Amniotic epithelial cell (primary cell): ENCODE measurements at places on chromosomes 5 and 9.
A peak's percentile ranks its signal among the peaks of the same experiment; 100 is the strongest.

GRCh38 chr5:37501152-37501551, 122.0 kb downstream of the WDR70 start:
- no peak for DNase-seq

DNA sequence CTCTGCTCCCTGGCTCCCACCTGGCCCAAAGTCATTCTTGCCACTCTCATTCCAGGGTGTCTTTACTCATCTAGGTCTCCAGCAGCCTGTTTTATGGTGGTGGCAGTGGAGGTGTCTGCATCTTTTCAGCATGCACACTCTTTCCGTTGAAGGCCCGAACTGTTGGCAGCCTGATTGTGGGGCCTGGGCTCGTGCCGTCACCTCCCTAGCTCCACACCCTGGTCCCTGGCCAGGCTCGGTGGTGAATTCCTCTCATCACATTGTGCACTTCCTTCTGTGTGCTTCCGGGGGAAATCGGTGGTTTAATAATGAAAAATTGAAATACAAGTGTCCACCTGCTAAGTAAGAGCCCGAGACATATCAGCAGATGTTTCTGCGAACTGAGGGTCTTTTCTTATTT, 214.3 kb downstream of the TRIO start:
- DNase-seq: no peak

DNA sequence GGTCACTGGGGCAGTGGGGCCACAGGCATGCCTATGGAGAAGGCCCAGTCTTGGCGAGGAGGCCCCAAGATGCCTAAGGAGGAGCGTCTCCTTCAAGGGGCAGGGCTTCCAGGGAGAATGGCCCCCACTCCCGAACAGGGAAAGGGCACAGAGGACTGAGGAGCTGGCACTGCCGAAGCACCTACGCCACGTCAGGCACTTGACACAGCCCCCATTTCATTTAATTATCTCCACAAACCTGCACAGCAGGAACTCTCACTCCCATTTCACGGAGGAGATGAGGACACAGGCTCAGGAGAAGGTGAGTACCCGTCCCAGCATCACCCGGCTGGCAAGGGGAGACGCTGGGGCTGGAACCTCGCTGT, 26.0 kb downstream of the EGR1 start:
- DNase-seq: no peak

DNA sequence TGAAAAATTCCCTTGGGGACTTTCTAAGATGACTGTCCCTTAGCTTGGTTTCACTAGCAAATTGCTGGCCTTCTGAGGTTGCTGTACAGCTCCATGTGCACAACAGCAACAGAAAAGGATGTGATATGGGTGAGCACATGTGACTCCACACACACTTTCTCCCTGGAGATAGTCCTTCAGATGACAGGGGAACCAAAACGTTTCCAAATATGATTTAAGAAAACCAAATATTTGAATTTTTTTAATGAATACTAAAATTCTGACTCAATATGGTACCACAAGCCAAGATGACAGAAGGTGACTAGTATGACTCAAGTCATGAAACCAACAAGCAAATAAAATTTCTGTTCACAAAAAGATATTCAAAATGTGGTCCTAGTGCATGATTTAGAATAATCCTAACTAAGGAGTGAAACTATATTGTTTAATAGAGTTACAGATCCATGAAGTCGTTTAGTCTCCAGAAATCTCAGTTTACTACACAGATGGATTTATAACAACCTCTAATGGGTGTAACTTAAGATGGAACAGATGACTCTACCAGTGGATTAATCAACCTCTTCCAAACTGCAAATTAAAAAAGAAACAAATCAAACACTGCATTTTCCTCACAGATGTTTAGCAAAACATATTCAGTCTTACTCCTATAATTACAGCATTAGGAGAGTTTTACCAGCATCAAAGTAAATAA, 144.8 kb upstream of the PIK3R1 start:
- DNase-seq: no peak

- DNase-seq: no peak
Observed at GRCh38 chr5:157659868-157660660, 7.8 kb upstream of the SOX30 start.

DNA sequence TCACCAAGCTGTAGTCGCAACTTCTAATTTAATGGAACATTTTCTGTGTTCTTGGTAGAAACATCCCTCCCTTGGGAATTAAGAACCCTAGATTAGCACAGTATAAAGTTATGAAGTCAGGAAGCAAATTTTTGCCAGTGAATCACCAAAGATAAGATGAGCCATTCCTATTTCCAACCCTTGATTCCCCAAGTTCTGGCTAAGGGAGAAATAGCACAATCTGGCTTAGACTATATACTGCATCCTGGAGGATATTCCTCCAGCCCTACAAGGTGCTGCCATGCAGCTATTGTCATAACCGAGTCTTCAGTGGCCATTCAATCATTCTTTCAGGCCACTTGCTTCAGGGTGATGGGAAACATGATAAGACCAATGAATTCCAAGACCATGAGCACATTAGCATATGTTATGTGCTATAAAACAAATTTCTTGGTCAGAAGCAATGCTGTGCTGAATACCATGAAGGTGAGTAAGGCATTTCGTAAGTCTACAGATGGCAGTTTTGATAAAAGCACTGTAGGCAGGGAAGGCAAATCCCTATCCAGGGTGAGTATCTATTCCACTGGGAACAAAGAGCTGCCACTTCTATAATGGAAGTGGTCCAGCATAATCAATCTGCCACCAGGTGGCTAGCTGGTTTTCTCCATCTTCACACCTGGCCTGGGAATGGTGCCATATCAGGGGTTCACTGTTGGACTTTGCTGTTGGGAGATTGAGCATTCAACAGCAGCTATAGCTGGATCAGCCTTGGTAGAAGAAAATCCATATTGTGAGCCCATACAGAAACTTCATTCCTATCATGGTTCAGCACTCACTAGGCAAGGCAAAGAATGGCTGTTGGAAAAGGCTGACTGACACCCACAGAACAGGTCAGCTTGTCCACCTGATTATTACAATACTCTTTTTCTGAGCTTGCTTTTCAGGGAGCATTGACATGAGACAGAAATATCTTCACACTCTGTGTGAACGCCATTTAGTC, 19.6 kb upstream of the ARL15 start:
- peak; percentile 98 for DNase-seq

GRCh38 chr5:76947082-76947503, 5.8 kb upstream of the CRHBP start:
- DNase-seq: no peak

- peak; percentile 95 for DNase-seq
Observed at GRCh38 chr5:150143350-150144245, 12.0 kb downstream of the PDGFRB start.

DNA sequence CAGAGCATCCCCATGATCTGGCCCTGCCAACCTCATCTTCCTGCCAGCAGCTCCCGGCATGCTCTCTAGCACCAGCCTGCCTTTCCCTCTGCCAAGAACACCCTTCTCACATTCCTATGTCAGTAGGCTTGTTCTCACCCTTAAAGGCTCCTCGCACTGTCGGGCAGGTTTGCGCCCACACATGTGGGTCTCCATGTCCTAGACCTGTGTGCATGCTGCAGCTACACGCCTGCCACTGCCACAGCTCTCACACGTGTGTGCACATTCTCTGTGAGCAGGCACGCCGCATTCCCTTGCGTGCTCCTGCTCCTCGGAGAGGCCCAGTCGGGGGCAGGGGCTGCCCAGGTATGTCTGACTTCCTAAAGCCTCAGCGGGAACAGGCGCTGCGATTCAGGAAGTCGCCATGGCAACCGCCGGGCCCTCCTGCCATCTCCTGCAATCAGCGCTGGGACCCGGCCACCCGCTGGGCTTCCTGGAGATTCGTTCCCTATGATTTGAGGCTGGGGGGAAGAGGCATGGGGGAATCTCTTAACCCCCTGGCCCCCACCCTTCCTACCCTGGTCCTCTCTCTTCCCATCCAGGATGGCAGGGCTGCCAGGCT, 28.1 kb downstream of the NDUFA8 start:
- DNase-seq: no peak
